ENCODE measurements at places on chromosomes 12 and 14.

DNA sequence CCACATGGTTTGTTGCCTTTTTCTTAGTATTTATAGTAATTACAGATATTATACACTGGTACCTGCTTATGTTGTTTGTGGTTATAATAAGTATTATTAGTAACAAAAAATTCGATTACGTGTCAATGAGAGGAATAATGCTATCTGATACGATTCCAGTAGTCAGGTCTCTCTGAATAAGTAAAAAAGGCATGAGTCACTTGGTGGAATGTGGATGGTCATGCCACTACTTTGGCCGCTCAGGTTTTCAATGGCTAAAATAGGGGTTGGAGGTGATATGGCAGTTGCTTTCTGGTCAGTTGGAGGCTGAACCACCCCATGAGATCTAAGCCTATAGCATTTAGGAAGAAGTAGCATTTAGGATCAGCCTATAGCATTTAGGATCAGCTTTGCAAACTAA lies 255.9 kb downstream of the NPAS3 start:
- DNase-seq, result no peak

GRCh38 chr14:68140076-68140741 lies 320.6 kb downstream of the RAD51B start:
- no peak for DNase-seq

DNA sequence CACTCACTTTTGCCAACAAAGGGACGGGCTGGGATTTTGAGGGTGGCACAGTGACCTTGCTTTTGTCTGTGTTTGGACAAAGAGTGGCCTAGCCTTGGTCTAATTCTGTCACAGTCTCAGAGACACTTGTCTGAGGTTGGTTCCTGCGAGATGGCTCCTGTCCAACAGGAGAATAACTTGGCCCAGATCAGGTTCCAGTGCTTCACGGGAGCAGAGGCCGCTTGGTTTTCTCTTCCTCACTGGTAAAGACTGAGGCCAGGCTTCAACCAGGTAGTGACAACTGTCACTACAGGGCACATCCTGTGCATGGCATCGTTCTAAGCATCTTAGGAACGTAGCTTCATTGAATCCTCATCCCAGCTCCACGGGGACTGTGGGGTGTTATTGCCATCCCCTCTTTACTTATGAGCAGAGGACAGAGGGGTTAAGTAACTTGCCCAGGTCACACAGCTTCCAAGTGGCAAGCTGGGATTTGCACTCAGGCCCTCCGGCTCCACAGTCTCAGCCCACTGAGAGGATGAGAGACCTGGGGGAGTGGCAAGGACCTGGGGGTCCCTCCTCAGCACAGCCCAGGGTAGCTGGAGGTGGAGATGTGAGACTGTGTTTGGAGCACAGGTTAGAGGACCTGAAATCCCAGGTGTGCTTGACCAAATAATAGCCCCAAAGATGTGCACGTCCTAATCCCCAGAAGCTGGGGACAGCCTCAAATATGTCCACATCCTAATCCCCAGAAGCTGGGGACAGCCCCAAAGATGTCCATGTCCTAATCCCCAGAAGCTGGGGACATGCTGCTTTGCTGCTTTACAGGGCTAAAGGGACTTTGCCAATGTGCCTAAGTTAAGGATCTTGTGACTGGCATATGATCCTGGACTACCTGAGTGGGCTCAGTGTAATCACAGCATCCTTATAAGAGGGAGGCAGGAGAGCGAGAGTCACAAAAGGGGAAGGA lies 179.2 kb upstream of the RTL1 start:
- DNase-seq, result no peak

DNA sequence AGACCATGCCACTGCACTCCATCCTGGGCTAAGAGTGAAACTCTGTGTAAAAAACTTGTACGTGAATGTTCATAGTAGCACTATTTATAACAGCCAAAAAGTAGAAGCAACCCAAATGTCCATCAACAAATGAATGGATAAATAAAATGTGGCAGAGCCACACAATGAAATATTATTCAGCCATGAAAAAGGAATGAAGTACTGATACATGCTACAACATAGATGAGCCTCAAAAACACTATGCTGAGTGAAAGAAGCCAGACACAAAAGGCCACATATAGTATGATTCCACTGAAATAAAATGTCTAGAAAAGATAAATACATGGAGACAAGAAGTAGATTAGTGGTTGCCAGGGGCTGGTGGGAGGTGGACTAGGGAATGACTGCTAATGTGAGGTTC lies 72.8 kb downstream of the KSR2 start:
- DNase-seq, result no peak

All from CD4-positive, alpha-beta T cell treated with Interleukin-17A for 1 hour (primary cell).